NK-92 treated with Interleukin-12 subunit alpha and Interleukin-12 subunit beta, amount 100 ng/mL, for 24 hours (cell line): ENCODE measurements at places on chromosomes 4 and X.

DNA sequence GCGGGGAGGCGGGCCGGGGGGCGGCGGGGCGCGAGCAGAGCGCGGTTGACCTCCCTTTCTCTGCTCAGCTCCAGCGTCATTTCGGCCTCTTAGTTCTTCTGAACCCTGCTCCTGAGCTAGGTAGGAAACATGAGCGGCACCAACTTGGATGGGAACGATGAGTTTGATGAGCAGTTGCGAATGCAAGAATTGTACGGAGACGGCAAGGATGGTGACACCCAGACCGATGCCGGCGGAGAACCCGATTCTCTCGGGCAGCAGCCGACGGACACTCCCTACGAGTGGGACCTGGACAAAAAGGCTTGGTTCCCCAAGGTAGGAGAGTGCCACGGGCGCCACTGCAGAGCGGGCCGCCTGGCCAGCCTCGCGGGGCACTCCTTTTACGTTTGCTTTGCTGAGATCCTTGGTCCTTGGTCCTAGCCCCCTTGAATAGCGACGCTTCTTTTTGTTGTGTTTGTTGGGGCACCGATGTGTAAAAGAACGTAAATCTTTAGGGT lies at the start of gene HTATSF1:
TSS of gene HTATSF1 (plus strand) at position 37 of the 497 bp plus-strand sequence. CDS start at position 130, 93 bp downstream.
- DNase-seq, result peak; percentile 46

DNA sequence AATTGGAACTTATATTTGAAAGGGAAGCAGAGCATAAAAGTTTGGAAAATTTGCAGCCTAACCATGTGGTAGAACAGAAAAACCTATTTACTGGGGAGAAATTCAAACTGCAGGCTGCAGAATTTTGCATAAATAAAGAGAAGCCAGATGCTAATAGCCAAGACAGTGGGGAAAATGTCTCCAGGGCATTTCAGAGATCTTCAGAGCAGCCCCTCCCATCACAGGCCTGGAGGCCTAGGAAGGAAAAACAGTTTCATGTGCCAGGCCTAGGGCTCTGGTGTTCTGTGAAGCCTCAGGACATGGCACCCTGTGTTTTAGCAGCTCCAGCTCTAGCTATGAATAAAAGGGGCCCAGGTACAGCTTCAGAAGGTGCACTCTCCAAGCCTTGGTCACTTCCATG lies 648.7 kb upstream of the FRG1 start:
- DNase-seq, result no peak

DNA sequence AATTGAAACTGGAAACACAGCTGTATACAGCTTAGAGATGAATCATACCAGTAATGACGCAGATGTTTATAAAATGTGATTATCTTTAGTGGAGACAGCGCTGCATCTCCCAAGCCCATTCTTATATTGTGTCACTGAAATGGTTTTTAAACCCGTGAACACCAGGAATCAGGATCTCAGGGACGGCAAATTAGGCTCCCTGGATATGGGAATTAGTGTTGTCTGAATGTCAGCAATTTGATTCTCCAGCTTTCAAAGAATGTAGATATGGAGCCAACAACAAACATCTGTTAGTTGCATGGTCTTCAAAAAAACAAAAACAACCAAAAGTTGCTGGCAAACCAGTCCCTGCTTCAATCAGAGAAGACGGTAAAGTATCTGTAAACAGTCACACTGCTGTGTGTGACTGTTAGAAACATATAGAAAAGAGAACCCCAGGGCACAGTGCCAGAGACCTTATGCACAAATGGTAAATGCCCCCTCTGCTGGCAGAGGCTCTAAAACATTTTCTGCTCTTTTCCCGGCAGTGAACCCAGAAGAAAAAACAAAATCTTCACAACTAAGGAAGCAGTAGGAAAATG lies 351.9 kb upstream of the FTHL17 start:
- DNase-seq, result no peak

- DNase-seq, result no peak
Measured at GRCh38 chrX:20244931-20245330, 21.8 kb downstream of the RPS6KA3 start.

DNA sequence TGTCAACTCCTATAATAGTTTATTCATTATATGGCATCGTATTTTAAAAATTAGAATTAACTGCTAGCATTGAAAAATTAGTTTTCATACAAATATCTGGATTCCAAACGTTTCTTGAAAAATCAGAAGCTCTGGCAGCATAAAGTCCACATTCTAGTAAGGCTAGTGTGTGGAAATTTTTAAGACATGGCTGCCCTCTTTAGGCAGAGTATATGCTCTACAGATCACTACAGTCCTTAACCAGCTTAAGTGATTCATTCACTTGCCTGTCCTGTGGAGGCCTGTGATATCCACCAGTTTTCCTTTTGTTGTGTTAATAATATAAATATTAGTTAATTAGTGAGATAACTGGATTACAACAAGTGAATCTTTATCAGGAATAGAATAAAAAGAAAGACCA lies 287.2 kb downstream of the OPHN1 start:
- no peak for DNase-seq

- DNase-seq, result no peak
Measured at GRCh38 chr4:69714086-69714485, 46.3 kb downstream of the SULT1B1 start.

GRCh38 chrX:119755981-119756533 lies 2.3 kb upstream of the SOWAHD start:
- DNase-seq, result peak; percentile 13

- no peak for DNase-seq
Measured at GRCh38 chr4:20268028-20268427, 16.3 kb downstream of the SLIT2 start.

DNA sequence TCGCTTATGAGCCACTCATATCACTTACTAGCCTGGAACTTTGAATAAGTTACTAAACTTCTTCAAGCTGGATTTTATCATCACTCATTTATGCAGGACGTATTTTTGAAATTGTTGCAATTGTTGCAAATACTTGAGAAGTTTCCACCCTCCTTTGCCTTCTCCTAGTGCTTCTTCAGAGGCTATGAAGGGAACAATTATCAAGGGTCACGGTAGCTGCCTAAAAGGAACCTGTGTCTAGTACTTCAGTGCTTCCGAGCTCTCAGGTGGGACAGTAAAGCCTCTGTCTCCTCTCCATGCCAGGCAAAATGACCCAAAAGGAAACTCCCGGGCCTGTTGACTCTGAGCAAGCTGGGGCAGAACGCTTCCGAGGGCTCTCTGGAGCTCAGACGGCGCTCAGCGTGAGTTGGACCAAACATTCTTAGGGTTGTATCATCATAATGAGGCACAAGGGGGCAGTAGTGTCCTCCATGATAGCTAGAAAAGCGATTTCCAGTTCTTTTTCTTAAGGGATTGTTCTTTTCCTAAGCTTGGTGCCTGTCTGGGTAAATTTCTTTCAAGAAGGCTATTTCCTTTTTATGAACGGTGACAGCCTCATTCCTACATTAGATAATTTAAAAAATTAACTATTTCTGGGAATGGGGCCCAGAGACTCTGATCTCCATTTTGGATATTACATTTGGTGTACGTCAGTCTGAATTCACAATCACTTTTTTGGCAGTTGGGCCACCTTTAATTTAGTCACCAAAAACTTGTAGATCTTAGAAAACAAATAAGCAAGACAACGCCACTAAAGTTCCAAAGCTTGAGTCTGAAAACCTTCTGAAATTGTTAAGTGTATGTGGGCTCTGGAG lies 73.1 kb downstream of the PACRGL start:
- no peak for DNase-seq

- DNase-seq, result no peak
Measured at GRCh38 chrX:118128724-118129123, 12.1 kb upstream of the KLHL13 start.

DNA sequence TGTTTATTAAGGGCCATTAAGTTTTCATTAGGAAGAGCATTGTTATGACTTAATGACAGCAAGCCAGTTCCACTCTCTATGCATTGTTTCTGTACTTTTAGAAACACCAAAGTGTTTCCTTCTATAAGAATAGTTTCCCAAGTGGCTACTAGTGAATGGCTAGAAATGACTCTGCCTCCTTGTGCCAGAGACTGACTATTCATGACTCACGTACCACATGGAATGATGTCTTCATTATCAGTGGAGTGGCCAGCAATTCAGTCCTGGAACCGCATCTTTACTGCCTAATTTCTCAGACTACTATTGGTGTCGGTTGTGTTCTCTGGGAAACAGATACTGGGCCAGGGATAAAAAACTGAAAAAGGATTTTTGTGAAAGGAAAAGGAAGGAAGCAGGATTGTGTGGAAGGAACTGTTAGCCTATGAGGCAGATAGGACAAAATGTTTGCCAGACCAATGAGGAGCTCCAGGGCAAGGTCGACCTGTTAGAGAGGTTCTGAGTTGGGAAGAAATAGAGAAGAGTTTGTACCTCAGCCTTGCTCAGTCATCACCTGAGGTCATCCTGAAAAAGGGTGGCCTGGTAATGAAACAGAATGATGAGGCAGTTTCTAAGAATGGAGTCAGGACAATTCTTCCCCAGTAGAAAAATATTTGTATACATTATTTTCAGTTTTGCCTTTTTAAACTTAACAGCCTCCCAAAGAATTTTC lies 218.6 kb downstream of the SPCS3 start:
- no peak for DNase-seq

DNA sequence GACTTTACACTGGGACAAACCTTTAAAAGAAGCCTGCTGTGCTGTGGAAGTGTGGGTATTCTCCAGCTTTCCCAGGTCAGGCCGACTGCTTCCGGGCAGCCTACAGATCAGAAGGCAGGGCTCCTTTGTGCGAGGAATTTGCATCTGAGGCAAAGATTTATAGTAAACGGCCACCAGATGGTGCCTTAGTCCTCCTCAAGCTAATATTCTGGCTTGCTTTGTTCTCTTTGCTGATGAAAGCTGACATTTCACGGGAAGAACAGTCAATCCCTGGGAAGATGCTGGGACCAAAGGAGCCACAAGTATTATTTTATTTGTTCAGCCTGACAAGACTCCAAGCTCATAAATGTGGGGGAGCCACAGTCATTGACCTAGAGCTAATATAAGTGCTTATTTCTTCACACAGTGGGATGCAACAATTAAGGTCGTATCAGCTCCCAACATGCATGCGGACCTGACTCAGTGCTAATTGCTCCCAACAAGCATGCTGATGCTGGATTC lies 120.7 kb upstream of the TRIM2 start:
- DNase-seq, result peak; percentile 22

- DNase-seq, result no peak
Measured at GRCh38 chr4:102935716-102936115, 66.9 kb downstream of the CISD2 start.

DNA sequence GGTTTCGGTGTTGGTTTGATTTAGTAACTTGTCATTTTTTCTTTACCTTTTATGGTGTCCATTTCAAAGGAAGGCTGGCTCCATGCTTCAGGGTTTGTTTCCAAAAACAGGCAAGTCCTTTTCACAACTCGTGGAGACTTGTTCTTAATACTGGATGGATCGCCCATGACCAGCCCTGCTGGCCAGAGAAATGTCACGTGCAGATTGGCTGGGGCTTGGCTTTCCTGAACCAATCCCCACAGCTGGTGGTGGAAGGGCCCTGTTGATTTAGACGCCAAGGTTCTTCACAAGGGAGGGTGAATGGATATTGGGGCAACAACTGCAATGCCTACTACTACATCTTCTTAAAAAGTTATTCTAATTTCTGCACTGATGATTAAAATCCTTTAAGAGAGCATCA lies 92.6 kb downstream of the SHROOM3 start:
- no peak for DNase-seq

DNA sequence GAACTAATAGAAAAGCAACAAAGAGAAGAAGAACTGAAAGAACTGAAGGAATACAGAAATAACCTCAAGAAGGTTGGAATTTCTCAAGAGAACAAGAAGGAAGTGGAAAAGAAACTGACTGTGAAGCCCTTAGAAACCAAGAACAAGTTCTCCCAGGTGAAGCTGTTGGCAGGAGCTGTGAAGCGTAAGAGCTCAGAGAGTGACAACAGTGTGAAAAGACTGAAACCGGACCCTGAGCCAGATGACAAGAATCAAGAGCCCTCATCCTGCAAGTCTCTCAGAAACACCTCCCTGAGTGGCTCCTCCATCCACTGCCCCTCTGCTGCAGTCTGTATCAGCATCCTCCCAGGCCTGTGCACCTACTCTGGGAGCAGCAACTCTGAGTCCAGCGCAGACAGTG lies 8.4 kb upstream of the FHDC1 start:
- no peak for DNase-seq

- no peak for DNase-seq
Measured at GRCh38 chr4:173330590-173330989, 3.6 kb downstream of the HMGB2 start.

DNA sequence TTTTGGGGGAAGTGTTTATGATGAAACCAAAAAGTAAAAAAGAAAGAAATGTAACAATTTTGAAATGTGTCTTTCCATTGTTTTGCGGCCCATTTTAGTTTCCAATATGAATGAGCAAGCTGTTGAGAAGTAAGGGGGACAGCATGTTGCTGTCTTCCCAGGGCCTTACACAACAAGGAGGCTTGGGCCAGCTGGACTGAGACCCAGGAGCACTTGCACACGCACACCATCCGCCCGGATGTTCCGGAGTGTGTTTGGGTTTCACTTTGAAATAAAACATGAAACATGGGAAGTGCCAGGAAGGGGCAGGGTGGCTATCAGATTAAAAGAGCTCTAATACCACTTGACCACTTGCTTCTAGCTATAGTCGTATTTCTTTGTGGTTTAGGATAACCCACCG lies 144.4 kb downstream of the NHS start:
- no peak for DNase-seq

GRCh38 chr4:173039617-173040577 lies 128.7 kb upstream of the GALNT7 start:
- DNase-seq, result no peak

GRCh38 chr4:108010167-108010566 lies 20.5 kb downstream of the HADH start:
- no peak for DNase-seq

- DNase-seq, result no peak
Measured at GRCh38 chr4:110926841-110927400, 304.0 kb upstream of the PITX2 start.

- DNase-seq, result no peak
Measured at GRCh38 chr4:161519611-161520010, 644.2 kb downstream of the FSTL5 start.
